ENCODE measurements at places on chromosomes 2 and 18.

DNA sequence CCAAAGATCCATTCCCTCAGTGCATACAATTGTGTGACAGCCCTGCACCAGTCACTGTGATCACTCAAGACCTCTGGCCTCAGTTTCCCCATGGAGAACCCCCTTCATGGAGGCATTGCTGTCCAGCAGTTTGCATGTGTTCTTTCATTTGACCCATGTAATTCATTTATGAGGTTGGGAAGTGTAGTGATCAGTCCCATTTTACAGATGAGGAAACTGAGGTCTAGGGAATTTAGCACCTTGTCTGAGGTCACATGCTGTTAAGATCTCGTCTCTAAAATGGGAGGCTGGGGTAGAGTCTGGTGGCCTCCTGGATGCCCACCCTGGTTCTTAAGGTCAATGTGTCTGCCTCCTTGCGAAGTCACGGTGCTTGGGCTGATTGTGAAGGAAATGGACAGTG lies 19.1 kb downstream of the LDLRAD4 start:
- no peak for DNase-seq

DNA sequence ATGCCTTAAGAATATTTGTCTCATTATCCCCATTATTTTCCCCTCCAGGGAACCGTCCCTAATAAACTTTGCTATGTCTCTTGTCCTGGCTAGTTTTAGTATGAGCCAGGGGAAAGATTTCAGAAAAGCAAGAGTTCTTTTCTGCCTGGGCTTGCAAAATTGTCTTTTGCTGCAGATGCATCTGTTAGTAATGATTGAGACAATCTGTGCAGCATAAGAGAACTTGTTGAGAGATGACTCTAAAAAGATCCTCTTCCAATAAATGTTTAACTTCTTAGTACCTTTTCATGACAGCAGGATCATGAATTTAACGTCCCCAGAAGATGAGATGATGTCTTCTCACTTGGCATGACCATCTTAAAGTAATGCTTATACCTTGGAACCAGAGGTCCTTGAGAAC lies 172.5 kb upstream of the CREB1 start:
- DNase-seq, result no peak

GRCh38 chr2:212723226-212723625 lies 184.6 kb upstream of the ERBB4 start:
- no peak for DNase-seq

- no peak for DNase-seq
Measured at GRCh38 chr2:205187731-205188130, 494.6 kb upstream of the NRP2 start.

DNA sequence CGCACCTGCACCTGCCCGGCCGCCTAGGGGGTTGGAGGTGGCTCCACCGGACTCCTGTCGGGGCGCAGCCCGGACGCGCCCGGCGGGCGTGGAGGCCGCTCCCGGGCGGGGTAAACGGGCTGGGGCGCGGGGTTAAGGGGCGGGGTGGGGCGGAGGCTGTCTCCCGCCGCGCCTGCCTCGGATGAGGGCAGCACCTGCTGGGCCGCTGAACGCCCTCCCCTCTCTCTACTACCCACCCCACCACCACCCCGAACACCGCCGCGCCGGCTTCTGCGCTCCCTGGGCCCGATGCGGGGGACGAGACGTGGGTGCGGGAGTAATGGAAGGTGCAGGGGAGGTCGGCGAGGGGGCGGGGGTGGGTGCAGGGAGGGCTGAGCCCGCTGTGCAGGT lies 224.8 kb upstream of the ID2 start:
- no peak for DNase-seq

- no peak for DNase-seq
Measured at GRCh38 chr18:37948471-37948870, 382.9 kb upstream of the CELF4 start.

- no peak for DNase-seq
Measured at GRCh38 chr2:62286089-62286785, 90.3 kb downstream of the B3GNT2 start.

DNA sequence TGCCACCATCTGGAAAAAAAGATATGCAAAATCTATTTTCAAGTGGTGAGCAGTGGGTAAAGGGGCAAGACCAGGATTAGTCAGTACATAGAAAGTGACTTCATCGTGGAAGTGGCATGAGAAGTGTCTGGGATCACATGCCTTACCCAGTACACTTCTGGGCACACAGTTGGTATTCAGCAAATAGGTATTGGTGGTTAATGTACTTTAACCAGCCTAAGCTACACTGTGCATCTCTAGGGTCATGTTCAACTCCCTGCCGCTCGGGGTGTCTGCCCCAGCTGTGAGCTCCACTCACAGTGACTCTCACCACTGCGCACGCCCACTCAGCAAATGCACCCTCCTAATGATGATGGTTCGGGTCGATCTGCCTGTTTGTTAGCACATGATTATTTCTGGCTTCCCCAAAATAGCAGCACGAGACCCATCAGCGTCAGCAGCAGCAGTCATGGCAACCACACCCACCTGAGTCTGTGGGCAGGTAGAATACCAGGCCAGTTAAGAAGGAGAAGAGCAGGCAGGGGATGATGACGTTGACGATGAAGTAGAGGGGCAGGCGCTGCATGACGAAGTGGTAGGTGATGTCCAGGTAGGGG lies 11.1 kb downstream of the CHRNA1 start:
- DNase-seq, result no peak

GRCh38 chr2:17160594-17160993 lies 357.6 kb downstream of the RAD51AP2 start:
- DNase-seq, result no peak

DNA sequence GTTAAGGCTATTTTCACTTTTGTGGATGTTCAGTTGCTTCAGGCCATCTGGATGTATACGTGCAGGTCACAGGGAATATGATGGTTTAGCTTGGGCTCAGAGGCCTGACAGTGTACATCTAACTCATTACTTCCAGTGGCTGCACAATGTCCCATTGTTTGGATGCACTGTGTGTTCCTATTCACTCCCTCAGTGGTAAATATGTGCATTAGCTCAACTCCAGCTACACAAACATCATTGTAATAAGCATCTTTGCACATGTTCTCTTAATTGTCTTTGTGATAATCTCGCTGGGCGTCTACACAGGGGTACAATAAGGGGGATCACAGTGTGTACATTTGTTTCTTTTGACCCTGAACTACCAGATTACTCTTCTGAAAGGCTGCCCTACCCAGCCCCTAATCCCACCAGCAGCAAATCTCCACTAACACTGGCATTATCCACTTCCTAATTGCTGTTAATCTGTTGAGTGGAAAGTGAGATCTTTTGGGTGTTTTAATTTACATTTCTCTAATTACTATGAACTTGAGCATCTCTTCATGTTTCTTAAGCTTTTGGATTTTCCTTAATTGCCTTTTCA lies 56.1 kb upstream of the POLE4 start:
- no peak for DNase-seq

GRCh38 chr2:96157649-96158553 lies 12.7 kb upstream of the DUSP2 start:
- DNase-seq, result peak; percentile 90

DNA sequence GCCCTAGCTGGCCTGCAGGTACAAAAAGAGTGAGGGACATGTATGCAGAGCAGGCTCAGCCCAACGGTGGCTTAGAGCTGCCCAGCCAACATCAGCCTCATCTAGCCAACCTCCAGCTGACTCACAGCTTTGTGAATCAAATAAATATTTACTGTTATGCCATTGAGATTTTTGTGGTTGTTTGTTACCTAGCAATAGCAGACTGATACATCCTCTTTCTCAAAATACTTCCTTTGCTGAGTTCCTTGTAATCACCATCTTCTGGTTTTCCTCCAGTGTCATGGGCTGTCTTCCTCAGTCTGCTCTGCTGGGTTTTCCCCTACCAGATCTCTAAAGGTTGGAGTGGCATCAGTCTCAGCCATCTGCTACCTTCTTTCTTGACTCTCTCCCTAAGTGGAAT lies 126.6 kb upstream of the SLC1A4 start:
- DNase-seq, result no peak

Measured in stimulated activated CD8-positive, alpha-beta memory T cell treated with anti-CD3 and anti-CD28 coated beads, Interleukin-15, amount 100 ng/mL, for 4 hours (primary cell).